Activated CD4-positive, alpha-beta T cell treated with anti-CD3 and anti-CD28 coated beads for 36 hours (primary cell): ENCODE measurements at places on chromosomes 12 and 14.

DNA sequence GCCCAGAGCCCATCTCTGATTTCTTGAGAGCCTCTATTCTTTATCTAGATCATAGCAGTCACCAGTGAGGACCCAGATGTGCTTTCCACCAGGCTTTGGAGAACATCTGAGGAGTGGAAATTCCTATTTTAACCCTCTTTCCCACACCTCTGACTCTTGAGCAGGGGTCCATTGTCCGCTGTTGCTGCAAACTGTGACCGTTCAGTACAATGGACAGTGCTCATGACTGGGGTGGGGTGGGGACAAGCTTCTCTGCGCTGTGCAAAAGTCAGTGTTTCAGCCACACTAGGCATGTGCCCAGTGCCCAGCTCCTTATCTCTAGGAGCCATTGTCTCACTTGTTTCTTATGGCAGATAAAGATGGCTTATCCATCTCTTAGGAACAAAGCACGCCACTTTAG, 16.9 kb upstream of the KRT7 start:
- no peak for DNase-seq

DNA sequence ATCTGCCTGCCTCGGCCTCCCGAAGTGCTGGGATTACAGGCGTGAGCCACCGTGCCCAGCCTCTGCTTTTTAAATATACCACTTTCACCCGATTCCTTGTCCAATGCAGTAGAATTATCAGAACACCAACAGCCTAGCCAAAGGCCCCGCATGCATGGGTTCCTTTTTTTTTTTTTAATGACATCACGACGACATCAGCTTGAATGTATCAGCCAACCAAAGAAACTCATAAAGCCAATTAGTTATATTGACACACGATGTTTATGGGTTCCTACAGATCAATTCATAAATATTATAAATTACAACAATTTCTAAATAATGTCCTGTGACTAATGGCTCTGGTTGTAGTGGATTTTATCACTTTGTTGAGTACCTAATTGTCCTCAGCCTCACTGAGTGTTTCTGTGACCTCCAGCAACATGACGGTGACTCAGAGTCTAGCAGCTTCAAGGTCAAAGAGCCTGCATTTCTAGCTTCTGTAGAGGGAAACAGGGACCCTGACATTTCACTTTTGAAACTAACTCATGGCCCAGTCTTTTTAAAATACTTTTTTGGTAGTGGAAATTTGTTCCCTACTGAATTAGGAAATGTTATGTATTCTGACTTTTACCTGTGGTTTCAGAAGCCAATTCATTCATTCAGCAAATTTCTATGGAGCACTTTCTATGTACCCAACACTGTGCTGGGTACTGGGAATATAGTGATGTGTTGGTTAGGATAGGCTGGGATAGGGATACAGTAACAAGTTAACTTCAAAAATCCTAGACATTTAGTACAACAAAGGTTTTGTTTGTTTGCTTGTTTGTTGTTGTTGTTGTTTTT, 144.1 kb downstream of the SUDS3 start:
- no peak for DNase-seq

DNA sequence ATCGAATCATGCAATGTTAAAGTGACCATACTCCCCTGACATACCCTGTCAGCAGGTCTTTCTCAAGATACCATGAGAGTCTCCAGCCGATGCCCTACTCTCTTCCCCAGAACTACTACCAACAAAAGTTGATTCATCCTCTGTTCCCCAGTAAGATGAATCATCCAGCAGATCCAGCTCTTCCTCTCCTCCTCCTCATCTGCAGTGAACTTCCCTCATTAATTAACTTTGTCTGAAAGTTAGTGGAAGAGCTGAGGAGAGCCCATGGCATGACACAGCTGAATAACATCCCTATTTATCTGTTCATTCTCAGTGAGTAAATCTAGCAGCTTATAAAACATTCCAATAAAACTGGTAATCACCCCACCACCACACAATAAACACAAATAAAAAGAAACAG, 213.4 kb downstream of the EGLN3 start:
- no peak for DNase-seq

GRCh38 chr14:89684139-89684538, 267.1 kb upstream of the FOXN3 start:
- DNase-seq, result no peak

GRCh38 chr12:105214670-105215375, 21.2 kb downstream of the APPL2 start:
- DNase-seq, result no peak

GRCh38 chr12:131737150-131737827, 26.4 kb downstream of the SFSWAP start:
- DNase-seq, result no peak

DNA sequence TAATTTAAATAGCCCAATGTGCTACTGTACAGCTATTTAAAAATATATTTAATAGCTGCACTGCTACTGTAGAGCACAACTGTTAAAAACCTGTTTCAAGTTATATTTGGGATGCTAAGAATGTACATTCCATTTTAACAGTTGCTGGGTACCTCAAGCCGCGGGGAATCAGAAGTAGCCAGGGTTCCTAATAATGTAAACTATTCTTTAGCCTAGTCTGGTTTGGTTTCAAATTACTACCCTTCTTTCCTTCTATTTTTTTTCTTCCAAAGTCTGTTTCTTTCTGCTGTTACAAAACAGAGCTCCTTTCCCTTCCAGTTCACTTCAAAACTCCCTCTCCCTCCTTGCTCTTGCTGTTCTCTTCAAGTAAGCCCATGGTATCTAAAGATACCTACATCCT, 21.3 kb downstream of the SCAF11 start:
- no peak for DNase-seq

DNA sequence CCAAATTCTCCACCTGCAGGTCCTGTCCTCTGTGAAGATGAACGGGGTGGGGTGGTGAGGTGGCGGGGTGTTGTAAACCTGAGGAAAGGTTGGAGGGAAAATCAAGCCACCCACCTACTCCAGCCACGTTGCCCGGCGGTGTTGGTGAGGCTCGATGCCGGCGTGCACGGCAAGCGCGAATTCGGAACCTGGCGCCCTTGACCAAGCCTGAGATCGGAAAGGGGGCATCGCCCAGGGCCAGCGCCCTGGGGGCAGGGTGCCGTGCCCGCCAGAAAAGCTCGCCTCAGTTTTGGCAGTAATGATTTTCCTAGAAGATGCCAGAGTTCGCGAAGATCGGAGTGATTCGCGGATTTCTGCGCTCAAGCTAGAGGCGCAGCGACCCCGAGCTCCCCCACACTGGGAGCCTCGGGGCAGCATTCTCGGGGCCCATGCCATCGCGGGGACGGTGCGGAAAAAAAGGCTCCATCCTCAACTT, 817 bp downstream of the STXBP6 start:
- DNase-seq, result no peak
